ENCODE measurements at places on chromosomes 7 and 10.

GRCh38 chr10:89019569-89020327 is 29.1 kb downstream of the FAS start:
- no peak for DNase-seq

DNA sequence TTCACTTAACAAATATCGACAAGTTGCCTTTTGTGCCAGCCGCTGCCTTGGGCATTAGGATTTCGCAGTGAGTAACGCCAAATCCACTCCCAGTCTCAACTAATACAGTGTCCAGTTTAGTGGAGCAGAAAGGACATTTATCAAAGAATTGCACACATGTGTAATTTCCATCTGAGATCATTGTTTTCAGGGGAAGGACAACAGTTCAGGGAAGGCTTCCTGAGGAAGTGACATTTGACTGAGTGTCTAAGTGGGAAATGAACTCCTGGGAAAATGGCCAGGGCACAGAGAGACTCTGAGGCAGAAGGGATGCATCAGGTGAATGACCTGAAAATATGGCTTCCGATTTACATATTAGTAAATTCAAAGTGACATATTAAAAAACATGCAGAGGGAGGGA is 89.4 kb downstream of the ITGA8 start:
- DNase-seq = no peak

DNA sequence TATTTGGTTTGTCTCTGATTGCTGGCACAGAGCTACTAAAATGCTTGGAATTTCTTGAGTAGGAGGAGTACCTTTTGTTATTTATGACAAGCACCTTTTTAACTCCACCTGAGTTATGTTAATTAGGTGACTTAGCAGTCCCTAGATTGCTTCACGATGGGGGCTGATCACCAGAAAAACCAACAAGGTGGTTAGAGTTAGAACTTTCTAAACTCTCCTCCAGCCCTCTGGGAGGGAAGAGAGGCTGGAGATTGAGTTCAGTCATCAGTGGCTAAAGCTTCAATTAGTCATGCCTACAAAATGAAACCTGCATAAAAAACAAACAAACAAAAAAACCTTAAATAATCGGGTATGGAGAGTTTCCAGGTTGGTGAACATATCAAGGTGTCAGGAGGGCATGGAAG is 23.6 kb upstream of the ING3 start:
- no peak for DNase-seq

GRCh38 chr10:17811146-17811865 is 2.2 kb downstream of the MRC1 start:
- no peak for DNase-seq

GRCh38 chr10:17544465-17544864 is 72.7 kb downstream of the HACD1 start:
- DNase-seq = no peak

DNA sequence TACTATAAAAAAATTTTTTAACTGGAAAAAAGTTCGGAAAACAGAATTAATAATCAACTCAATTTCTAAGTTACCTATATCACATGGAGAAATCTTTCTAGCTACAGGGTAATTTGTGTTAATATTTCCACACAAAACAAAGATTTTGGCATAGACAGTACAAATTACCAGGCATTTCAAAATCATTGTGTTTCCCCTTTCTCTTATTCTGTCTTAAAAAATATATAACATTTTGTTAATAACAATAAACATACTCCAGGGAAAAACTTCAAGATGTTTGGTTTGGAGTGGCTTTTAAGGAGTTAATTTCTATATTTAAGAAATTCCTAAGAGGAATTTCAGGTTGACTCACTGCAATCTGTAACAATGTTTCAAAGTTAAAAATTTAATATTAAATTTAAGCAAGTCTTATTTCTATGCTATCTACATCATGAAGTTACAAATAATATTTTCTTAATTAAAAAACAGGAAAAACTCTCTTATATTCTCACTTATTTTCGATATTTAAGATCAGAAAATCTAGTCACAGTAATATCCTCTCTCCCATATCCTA is 132.6 kb downstream of the NRBF2 start:
- DNase-seq = peak; percentile 62

- DNase-seq = no peak
Observed at GRCh38 chr7:45203936-45204445, 46.4 kb downstream of the RAMP3 start.

- DNase-seq = no peak
Observed at GRCh38 chr7:15475808-15476530, 85.8 kb downstream of the AGMO start.

DNA sequence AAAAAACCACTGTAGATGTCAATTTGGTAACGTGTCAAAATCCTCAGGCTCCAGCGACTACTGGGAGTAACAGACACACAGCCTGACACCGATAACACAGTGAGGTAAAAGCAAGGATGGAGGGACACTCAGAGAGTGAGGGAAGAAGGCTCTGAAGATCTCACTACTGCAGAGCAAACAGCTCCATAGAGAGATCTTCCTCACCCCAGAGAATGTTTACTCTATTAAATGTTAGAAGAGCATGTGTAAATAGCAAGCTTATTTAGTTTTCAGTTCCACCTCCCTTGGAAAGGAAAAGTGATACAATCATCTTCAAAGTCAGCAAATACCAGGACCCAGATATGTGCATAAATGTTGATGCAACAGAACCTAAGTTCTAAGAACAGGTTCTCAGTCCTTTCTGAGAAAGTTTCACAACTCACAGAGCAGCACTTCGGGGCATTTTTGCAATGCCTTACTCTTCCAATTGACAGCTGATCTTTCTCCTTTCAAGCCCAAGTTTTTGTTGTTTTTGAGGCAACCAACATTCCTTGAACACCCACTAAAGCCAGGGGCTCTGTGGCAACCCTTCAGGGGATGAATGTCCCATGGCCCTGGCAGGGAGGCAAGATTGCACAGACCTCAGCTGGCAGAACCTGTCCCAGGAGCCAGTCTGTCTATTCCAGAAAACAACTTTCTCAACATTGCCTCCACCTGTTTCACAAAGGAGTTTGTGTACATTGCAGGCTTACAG is 177.4 kb downstream of the SFMBT2 start:
- DNase-seq = no peak

DNA sequence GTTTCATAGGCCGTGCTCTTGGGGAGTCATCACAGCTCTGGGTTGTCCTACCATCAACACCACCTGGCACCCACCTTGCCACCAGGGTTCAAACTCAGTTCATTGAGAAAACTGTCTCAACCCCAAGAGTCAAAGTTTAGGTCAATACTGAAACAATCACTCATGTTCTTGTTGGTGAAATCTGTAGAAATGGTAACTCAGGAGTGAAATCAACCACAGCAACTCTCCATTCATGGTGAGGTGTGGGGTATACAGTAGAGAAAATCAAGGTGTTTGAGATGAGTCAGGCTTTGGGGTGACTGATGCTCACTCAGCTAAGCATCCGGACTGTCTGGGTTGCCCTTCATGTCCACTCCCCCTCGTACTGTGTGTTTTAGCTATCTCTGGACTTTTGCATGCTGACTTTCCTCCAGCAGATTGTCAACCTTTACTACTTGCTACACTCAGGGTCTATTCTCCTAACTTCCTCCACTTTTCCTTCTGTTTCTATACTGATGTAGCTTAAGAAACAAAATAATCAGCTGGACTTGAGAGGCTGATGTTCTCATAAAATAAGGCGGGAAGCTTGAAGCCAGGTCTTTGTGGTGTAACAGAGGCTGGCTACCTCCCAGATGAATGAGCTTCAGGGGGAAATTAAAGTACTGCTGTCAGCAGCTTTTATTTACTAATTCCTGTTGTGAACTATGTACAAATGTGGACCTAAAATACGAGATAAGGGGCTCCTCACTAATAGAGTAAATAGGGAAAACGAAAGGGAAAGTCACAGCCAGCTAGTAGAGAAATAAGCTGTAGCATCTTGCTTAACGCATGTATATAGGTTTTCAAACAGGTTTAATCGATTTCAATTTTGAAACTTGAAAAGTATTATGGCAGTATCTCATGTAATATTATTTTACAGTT is 173.6 kb upstream of the AKR1E2 start:
- no peak for DNase-seq

- DNase-seq = no peak
Observed at GRCh38 chr7:116912269-116912909, 40.9 kb upstream of the ST7 start.

DNA sequence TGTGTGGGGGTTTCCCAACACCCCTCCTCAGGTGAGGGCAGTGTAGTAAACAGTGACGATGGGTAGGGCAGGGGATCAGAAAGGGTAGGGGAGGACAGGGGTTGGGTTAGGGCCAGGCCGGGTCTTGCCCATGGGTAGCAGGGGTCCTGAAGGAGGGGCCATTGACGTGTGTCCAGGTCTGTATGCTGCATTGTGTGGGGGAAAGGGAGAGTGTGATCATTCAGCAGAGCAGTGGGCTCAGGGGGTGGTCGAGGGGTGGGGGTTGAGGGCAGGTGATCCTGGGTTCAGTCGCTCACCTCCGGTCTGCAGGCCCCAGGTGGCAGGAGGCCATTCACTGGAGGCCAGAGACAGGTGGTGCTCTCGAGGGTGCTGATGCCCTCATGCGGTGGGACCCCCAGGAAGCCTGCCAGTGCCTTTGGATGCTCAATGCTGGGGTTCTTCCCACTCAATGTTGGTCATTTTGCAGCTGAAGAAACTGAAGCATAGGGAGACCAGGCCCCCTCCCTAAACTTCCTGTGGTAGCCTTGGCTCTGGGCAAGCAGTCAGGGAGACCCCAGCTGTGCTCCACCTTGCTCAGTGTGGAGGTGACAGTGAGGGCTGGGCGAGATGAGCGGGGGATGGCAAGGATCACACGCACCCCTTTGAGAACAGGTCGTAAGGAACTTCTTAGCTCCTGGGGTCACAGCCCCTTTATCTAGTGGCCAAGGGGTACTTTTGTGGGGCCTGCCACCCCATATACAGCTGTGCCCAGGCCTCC is 48.8 kb upstream of the CAMK2B start:
- no peak for DNase-seq

DNA sequence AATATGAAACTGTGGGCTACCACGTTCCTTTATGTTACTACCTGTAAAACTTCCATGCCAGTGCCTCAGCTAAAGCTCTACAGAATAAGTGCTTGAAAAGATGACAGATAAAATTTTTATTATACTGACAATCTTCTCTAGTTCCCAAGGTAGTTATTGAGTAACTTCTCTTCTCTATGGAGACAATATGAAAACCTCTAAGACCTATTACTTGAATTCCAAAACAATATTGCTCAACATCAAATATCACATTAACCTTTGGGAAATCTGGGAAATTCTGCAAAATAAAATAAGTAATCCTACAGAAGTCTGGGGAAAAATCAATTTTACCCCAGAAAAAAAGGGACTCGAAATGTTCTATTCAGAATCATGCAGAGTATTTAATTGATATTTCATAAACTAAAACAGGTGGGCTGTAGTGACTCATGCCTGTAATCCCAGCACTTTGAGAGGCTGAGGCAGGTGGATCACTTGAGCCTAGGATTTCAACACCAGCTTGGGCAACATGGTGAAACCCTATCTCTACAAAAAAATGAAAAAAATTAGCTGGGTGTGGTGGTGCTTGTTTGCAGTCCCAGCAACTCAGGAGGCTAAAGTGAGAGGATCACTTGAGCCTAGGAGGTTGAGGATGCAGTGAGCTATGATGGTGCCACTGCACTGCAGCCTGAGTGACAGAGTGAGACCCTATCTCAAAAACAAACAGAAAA is 23.8 kb upstream of the ANK3 start:
- no peak for DNase-seq

DNA sequence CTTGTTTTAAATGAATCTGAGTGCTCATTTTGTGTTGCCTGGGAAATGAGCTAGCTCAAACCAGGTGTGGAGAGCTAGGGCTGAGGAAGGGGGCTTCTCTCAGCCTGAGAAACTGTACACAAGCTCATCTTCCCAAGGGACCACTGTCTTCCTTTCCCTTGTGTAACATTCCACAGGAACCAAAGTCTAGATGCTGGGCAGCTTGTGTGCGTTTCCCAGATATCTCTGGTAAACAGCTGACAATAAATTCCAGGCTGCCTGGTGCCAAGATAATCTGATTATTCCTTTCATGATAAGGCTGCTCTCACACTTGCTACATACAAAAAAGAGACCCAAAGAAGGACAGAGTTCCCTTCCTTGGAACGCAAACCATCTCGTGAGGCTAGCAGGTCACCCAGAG is 33.1 kb upstream of the MKLN1 start:
- no peak for DNase-seq

DNA sequence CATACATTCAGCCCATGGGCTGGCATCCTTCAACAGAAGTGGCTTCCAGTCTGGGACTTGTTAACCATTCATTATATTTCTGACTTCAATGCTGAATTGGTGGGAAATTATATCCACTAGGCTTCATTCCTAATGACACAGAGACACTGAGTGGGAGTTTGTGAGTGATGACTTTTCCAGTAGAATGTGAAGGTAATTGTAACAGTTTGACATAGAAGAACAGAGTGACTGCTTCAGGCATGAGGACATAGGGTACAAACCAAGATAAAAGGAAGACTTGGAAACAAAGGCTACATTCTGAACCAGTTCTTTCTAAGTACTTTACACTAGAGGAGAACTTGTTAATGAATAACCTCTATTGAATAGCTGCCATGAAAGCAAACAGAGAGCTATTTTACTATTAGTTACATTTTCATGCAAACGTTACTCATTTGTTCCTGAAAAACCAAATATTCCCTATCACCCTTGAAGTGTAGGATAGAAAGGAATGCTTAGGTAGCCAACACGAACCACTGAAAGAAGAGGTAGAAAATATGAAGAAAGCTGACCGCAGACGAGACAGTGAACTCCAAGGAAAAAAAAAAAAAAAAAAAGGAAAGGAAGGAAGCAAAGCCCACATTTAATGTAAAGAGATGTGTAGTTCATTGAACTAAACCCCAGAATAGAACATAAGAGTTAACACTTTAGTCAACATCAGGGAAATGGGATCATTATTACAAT is 237.0 kb upstream of the SEMA3C start:
- no peak for DNase-seq

DNA sequence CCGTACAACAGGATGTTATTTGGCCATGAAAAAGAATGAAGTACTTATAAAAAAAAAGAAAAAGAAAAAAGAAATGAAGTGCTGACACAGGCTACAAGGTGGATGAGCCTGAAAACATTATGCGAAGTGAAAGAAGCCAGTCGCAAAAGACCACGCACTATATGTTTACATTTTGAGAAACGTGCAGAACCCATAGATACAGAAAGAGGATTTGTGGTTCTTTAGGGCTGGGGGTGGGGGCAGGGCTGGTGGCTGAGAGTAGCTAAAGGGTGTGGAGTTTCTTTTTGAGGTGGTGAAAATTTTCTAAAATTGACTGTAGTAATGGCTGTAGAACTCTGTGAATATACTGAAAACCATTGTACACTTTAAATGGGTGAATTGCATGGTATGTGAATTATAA is 86.0 kb upstream of the FAM20C start:
- no peak for DNase-seq

DNA sequence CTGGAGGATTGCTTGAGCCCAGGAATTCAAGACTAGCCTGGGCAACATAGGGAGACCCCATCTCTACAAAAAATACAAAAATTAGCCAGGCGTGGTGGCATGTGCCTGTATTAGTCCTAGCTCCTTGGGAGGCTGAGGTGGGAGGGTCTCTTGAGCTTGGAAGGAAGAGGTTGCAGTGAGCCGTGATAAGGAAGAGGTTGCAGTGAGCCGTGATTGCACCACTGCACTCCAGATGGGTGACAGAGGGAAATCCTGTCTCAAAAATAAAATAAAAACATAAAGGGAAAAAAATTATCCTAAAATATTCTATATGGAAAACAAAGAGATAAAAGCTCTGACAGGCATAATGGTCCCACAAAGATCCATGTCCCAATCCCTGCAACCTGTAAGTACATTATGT is 87.9 kb upstream of the KAT6B start:
- DNase-seq = no peak
